ELR (cell line): ENCODE measurements at places on chromosomes 13 and 19.

GRCh38 chr19:6754136-6754535, 13.1 kb downstream of the SH2D3A start:
- no peak for DNase-seq

DNA sequence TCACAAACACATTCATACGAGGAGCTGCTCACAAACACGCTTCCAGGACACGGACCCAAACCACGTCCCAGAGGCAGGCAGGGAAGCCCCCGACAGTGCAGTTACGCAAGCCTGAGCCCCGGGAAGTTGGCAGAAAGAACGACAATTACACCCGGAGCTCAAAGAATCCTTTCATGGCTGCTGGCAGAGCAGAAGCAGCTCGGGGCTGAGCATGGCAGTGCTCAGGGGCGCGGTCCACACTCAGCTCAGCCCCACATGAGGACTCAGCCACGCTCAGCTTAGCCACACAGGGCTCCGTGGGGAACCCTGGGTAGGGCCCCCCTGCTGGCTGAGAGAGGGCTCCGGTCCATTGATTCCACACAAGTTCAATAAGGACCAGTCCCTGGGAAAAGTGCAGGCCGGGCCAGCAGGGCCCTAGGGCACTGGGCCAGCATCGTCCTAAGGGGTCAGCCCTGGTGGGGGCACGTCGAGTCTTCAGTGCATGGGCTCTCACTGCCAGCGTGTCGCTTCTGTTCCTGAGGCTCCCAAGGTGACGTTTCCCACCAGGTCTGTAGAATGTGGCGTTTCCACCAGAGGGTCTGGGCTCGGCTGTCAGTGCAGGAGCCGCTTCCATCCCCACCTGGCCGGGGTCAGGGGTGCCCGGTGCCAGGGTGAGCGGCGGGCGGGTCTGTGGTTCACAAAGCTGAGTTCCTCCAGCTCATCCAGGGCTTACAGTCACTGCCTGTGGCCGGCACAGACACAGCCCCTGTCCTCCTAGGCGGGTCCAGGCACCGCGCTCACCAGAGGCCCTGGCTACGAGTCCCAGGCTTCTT, 23.1 kb downstream of the GAS6 start:
- no peak for DNase-seq

- no peak for DNase-seq
These were observed 75.3 kb upstream of the CLDN10 start for GRCh38 chr13:95477187-95477586.

GRCh38 chr13:61258185-61258584, 157.5 kb downstream of the PCDH20 start:
- DNase-seq: no peak

- no peak for DNase-seq
These were observed 26.4 kb downstream of the CYSLTR2 start for GRCh38 chr13:48679941-48680680.

- DNase-seq: no peak
These were observed 22.8 kb downstream of the PLIN4 start for GRCh38 chr19:4495471-4495870.

DNA sequence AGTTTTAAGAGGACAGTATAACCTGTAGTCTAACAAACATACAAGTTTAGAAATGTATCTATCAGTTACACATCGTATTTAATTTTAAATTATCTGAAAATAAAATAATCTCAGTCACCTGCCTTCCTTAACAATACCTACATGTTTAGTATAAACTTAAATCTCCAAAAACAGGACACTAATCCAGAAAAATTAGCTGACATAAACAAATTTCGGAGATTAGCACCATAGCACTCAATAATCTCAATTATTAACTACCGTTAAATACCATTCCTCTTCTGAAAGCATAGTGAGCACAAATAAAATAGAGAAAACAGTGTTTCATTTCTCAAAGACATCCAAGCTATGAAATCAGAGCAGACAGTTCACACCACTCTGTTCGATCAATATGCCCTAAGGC, 13.2 kb downstream of the MED4 start:
- no peak for DNase-seq

DNA sequence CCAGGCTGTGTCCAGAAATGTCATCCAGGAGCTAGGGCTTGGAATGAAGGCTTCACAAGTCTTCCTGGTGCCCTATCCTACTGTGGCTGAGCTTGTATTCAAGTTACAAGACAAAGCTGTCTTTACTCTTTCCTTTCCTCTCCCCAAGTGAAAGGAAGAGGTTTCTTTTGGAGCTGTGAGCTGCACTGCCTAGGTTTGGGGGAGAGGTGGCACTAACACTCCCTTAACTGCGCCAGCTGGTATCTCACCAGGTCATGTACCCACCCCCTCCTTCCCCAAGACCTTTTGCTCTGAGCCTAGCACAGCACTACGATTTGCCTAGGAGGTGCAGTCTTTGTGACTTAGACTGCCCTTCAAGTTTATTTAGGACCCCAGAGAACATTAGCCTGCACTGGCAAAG, 2053.6 kb upstream of the PRR20A start:
- no peak for DNase-seq

- DNase-seq: no peak
These were observed 107.0 kb upstream of the RFC3 start for GRCh38 chr13:33710924-33711323.

GRCh38 chr19:39406656-39407409, at the start of gene ZFP36:
ZFP36 (plus strand) TSS chr19:39406847; CDS start chr19:39406905, 58 bp downstream.
- peak; percentile 81 for DNase-seq

- no peak for DNase-seq
These were observed 1.4 kb upstream of the FCHO1 start for GRCh38 chr19:17749912-17750317.

GRCh38 chr19:1243768-1244692, 2.5 kb downstream of the ATP5F1D start:
- peak; percentile 85 for DNase-seq
